ENCODE measurements at places on chromosomes 2 and 18.

GRCh38 chr2:62446491-62446890, 59.5 kb downstream of the TMEM17 start:
- no peak for DNase-seq

GRCh38 chr2:240397924-240398645, 37.4 kb upstream of the GPC1 start:
- no peak for DNase-seq

GRCh38 chr2:229511524-229511923, 202.8 kb downstream of the DNER start:
- no peak for DNase-seq

DNA sequence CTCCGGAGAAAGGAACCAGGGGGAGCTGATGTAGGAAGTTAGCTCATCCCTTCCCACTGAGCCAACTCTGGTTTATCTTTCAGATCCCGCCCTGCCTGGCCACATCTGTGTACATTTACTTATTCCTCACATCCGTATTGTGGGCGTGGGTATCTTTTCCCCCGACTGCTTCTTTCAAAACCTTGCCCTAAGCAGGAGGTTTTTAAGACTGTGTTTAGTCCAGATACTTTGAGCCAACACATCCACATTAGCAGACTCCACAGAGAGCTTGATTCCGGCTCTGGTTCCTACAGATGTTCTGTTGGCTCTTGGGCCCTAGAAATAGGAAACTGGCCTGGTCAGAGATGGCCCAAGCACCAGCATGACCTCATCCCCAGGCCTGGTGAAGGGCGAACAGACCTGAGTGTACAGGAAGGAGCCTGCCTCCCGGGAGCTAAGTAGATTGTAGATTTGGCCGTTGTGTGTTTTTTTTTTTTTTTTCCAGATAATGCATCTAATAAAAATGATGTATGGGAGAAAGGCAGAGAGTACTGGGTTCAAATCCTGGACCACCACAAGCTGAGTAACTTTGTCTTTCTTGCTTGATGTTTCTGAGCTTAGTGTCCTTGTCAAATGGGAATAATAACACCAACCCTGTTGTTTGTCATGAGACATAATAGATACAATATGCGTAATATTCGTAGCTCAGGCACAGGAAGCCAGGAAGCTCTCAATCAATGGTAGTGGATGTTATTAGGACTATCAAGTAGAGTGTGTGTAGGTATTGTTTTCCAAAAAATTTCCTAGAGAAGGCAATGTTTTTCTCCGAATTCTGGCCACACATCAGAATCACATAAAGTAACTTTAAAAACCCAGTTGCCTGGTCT, 92.3 kb downstream of the PRKCE start:
- DNase-seq, result no peak

DNA sequence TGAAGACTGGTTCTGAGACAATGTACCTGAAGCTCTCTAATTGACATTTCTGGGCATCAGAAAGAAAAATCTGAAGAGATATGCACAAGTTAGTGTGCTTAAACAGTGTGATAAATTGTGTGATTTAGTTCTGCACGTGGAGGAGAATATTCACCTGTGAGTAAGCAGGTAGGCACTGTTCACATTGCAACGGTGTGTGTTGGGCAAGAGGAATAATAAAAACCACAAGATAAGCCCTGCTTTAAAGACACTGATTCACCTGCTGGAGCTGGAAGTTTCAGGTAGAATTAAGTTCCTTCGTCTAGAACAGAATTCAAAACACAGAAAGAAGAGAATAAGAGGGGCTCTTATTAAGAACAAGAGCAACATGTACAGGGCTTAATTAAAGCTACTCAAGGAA, 864.3 kb upstream of the SOX11 start:
- DNase-seq, result no peak

DNA sequence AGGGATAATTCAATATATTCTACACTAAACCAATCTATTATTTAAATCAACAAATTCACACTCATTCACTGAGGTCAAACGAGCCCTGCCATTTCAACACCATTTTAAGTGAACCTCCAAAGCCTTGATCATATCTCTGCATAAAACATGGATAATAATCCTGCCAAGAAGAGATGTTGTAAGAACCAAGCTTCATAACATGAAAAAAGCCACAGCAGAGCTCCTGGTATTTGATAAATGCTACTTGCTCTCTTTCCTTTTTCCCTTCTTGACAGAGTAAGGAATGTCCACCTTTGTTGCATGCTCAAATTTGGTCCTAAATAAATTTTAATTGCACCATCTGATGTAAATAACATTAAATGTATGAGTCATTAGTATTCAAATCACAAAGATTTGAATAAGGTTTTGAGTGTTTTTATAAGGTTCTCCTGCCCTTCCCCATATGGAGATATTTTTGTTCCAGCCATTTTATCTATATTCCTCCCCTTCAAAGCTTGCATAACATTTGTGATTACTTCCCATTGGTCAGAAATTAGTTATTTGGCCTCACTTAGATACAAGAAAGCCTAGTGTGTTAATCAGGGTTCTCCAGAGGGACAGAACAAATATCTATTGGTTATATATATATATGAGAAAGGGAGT, 318.8 kb downstream of the RND3 start:
- no peak for DNase-seq

DNA sequence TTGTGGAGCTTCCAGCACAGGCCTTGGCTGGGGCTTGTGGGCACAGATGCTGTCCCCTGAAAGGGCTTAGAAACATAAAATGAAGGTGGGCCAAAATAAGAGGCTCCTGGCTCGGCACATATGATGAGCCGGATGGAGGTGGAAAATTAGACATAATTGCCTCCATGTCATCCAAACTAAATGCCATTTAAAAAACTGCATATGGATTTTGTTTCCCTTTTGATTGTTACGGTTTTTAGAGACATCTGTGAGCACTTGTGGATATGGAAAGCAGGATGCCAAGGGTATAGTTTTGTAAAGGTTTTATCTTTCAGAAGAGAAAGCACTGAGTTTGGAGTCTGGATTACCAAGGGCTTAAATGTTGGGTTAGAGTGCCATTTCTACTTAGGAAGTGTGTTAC, 498.3 kb downstream of the RIT2 start:
- DNase-seq, result no peak

- DNase-seq, result no peak
Observed at GRCh38 chr2:78561876-78562275, 463.6 kb upstream of the REG3G start.

GRCh38 chr18:79664525-79665125, 15.0 kb upstream of the CTDP1 start:
- DNase-seq, result no peak

DNA sequence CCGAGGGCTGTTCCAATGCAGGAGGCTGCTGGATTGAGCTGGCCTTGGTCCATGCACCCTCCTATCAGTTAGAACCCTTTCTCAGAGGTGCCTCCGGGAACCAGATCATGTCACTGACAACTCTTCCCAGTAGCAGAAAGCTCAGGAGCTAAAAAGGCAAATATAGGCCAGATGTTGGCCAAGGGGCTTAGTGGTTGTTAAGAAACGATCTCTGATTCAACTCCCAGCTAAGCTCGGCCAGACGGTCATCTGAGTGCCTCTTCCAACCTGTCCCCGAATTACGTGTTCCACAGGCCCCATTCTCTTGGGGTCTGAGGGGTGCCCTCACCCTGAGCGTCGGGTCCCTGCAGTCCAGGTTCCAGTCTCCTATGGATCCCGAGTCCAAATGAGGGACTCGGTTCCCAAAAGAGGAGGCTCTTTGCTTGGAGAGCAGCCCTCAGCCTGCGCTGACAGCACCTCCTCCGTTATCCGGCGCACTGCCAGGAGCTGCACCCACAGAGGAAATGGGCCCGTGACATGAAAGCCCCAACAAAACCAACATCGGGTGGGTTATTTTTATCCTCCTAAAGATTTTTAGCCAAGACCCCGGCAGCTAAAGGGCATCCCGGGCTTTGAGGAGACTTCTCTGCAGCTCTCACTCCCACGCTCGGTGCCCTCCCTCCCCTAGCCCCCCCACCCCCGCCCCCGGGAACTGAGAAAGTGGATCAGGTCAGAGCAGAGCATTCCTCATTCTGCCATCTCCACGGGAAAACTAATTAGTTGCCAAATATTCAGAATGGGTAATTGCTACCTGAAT, 106.6 kb upstream of the ID2 start:
- no peak for DNase-seq

- DNase-seq, result no peak
Observed at GRCh38 chr2:195425328-195425727, 231.7 kb upstream of the SLC39A10 start.

- no peak for DNase-seq
Observed at GRCh38 chr18:32072321-32072720, 19.4 kb upstream of the RNF138 start.

GRCh38 chr2:239274391-239275043, 126.3 kb downstream of the HDAC4 start:
- DNase-seq, result no peak

GRCh38 chr18:72867746-72868584, at the start of gene NETO1:
Gene NETO1, minus strand, starts transcription at chr18:72867987. Its CDS starts 696 bp downstream, at chr18:72867291.
- no peak for DNase-seq

- no peak for DNase-seq
Observed at GRCh38 chr2:3641841-3642421, 16.1 kb upstream of the ALLC start.

DNA sequence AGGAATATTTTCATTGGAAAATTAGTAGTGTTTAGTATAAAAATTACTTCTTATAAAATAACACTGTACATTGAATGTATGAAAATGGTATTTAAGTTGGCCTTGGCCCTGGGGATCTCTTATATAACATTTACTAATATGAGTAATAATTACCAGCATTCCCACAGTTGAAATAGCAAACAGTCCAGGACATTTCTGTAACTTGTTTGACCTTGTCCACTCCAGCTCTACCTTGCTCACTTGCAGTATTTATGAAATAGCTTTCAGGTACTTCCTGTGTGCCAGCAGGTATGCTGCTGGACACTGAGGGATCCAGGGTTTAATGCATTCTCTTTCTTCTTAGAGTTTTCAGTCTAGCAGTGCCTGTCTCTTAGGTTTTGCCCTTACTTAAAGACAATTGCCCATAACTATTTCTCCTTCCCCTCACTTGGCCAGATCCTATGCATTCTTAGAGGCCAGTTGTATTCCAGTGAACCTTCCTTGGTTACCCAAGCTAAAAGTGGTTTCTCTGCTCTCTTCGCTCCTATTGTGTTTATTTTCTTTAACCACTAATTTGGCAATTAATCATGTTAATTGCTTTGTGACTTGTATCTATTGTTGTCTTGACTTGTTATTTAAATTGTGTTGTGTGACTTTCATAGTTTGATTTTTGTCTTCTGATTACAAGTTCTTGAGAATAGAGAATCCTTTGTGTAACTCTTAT, 25.9 kb downstream of the BABAM2 start:
- no peak for DNase-seq

GRCh38 chr2:145845207-145845894, 1325.4 kb upstream of the ZEB2 start:
- DNase-seq, result no peak

DNA sequence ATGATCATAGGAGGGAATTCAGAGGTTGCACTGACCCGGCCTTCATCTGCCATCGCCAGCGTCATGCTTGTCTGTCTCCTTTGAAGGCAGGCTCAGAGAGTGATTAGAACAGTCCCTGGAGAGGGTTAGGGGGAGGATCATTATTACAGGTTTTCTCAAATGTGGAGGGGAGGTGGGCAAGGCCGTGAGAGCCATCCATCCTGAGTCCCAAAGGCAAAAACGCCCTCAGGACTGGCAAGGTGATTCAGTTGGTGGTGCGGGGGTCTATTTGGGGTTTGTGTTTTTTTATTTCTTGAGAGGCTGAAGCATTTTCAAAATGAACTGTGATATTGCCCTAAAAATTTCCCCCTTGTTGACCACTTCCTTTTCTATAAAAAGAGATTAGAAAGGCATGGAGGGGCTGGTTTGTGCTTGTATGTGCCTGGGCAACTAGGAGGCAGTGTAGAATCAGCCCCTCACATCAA, 39.3 kb upstream of the GYPC start:
- DNase-seq, result no peak

DNA sequence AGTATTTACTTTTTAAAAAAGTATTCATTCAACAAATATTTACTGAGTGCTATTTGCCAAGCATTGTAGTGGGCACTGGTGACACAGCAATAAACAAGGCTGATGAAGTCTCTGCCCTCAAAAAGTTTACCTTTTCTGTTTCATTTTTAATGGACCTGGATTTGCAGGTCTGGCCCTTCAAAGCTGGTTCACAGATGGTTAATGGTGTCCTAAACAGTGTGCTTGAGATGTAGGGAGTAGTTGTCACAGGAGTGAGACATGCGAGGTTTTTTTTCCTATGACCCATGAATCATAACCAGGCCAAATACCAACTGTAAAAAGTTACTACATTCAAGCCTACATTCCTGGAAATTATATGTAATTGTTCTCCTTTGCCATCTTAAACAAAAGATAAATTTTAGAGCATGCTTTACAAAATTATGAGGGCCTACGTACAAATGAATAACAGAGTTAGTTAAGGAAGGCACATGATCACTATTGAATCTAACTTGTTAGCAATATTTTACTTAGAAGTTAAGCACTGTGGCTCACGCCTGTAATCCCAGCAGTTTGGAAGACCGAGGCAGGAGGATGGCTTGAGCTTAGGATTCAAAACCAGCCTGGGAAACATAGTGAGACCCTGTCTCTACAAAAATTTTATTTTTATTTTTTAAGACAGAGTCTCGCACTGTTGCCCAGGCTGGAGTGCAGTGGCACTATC, 223.9 kb downstream of the MBD5 start:
- no peak for DNase-seq

DNA sequence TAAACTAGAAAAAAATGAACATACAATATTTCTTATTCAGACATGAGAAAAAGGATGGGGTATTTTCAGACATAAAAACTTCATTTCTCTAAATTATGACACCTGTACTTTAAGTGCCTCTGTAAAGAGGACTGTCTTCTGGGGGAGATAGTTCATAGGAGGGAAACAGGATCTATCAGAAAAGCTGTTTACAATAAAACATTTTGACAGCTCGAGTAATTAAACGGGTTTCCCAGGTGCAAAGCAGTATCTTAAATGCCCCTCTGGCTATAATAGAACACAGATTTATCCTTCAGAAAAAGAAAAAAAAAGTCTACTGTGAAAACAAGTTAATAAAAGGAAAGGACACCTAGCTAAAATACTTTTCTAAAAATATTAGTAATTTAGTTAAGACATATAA, 311.4 kb upstream of the UBE2E3 start:
- no peak for DNase-seq

- DNase-seq, result no peak
Observed at GRCh38 chr2:101362777-101363176, 24.5 kb downstream of the CREG2 start.

- no peak for DNase-seq
Observed at GRCh38 chr2:33320573-33320972, 155.9 kb upstream of the RASGRP3 start.

DNA sequence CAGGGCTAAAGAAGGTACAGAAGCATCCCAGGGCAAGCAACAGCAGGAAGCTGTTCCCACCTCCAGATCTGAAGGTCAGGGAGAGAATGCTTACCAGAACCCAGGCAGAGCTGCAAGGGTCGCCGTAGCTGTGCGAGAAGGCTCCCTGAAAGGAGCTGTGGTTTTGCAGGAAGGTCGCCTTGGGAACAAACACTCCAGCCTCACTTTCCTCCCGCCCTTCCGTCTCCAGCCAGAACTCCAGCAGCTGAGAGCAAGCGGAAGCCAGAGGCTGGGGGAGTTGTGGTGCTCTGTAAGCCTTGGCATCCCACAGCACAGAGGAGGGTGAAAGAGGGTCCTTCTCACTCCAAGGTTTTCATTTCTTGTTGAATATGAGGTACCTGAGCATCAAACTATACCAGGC, 18.3 kb upstream of the ICOS start:
- no peak for DNase-seq

- no peak for DNase-seq
Observed at GRCh38 chr2:200056105-200056504, 100.7 kb downstream of the MAIP1 start.

GRCh38 chr2:114006460-114006859, 116.6 kb downstream of the ACTR3 start:
- no peak for DNase-seq

GRCh38 chr2:20929721-20930120, 106.8 kb upstream of the LDAH start:
- no peak for DNase-seq
